ENCODE measurements at places on chromosomes 7 and 10.

- DNase-seq = no peak
Measured at GRCh38 chr10:71359364-71360046, 37.2 kb upstream of the CDH23 start.

- no peak for DNase-seq
Measured at GRCh38 chr7:9776900-9777299, 1196.8 kb upstream of the PHF14 start.

DNA sequence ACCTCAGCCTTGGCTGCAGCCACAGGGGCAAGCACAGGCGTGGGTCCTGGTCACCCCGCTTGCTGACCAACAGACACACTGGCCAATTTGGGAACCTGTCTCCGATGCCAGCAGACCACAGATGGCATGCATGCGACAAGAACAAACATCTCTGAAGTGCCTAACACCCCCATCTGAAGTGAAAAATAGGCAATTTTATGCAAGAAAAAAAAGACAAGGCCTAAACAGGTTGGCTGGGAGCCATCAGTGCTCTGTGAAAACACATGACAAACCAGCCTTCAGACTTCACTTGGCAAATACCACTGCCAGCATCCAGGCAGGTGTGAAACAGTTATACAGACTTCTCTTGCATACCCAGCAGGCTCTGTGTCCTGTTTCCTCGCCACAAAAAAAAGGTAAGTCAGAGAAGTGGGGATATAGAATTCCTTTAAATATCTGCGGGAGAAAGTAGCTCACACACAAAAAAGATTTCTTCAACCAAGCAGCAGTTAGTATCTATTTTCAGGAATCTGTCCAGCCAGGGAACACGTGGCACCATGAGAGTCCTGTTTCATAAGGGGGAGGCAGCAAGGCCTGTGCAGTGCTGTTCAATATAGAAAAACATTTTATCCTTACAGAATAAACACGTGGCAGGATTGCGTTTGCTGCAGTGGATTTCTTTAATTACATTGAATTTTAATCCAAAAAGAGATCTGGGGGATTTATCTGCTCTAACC, 293.4 kb upstream of the MKLN1 start:
- no peak for DNase-seq

GRCh38 chr7:4177001-4177400, 505.1 kb upstream of the FOXK1 start:
- DNase-seq = no peak

GRCh38 chr10:16887565-16887964, 70.3 kb upstream of the RSU1 start:
- no peak for DNase-seq

DNA sequence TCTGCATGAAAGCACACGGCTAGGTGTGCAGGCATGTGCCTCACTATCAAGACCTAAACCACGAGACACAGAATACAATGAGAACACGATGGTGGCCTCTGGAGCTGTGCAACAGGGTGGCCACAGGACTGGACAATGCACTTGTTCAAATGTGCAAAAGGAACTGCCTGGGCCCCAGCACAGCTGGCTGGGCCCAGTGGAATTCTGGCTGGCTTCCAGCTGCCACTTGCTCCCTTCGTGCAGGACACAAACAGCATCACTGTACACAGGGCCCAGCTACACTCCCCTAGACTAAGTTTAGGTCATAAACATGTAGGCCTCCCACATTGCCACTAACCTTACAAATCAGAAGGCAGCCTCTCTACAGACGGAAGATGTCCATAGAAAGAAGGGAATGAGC, 23.4 kb downstream of the DOCK4 start:
- no peak for DNase-seq

DNA sequence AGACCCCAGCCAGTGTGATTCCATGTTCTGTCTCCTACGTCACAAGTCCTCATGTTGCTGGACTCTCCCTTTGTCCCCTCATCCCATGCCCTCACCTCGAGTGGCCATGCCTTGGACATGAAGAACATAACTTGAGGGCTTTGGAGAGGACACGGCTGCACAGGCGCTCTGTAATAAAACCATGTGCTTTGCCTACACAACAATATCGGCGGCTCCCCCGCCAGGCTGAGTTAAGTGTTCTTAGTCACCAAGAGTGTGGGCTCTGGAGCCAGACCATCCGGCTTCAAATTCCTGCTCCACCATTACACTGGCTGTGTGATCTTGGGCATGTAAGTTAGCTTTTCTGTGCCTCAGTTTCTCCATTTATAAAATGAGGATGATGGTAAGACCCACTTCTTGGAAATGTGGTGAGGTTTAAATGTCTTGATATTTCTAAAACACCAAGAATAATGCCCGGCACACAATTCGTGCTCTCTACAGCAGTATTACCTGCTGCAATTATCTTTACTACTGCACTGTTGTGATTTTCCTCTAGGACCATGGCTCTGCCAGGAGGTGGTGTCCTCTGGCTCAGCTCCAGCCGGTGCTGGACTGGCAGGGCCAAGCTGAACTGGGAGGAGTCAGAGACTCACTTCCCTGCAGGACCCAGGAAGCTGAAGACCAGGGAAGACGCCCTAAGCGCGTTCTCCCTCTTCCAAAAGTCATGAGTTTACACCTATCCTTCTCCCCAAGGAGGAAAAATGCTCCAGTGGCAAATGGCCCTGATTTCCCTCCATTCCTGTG, 15.7 kb downstream of the SLIT1 start:
- DNase-seq = no peak
